CD8-positive, alpha-beta T cell (primary cell): ENCODE measurements at places on chromosomes 11 and 22.

DNA sequence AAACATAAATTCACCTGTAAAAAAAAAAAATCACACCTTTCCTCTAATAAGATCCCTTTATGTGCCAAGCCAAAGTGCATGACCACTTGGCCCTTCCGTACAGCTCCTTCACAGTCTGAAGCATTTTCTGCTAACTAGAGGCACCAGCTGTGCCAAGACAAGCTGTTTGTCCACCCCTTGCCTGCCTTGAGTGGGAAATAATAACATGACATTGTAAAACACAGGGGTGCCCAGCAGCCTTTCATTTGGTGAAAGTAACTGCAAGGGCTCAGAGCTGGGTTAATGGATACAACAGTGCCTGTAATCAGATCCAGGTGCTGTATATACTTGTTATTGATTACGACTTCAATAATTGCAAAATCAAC lies 59.2 kb downstream of the DDIAS start:
- DNase-seq, result no peak

GRCh38 chr11:70622091-70622490 lies 223.8 kb downstream of the CTTN start:
- DNase-seq, result no peak

- DNase-seq, result no peak
These were observed 820.5 kb downstream of the BRD1 start for GRCh38 chr22:49007013-49007653.

DNA sequence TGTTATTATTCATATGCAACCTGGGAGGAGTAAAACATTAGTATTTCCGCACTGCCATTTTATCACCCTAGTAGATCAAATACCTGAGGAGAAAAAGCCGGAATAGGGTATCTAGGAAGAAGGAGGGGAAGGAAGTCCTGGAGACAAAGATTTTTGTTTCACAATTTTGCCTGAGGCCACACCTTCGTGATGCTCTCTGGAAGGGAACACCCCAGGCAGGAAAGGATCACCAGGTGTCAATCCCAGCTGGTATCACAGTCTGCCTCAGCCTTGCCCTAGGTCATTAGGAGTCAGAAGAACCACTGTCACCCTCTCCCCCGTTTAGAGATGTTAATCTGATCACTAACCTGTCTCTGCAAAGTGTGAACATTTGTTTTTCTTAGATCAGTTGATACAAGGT lies 35.4 kb upstream of the IGSF9B start:
- no peak for DNase-seq

- no peak for DNase-seq
These were observed 1679.3 kb downstream of the LRRC4C start for GRCh38 chr11:39780131-39780530.

DNA sequence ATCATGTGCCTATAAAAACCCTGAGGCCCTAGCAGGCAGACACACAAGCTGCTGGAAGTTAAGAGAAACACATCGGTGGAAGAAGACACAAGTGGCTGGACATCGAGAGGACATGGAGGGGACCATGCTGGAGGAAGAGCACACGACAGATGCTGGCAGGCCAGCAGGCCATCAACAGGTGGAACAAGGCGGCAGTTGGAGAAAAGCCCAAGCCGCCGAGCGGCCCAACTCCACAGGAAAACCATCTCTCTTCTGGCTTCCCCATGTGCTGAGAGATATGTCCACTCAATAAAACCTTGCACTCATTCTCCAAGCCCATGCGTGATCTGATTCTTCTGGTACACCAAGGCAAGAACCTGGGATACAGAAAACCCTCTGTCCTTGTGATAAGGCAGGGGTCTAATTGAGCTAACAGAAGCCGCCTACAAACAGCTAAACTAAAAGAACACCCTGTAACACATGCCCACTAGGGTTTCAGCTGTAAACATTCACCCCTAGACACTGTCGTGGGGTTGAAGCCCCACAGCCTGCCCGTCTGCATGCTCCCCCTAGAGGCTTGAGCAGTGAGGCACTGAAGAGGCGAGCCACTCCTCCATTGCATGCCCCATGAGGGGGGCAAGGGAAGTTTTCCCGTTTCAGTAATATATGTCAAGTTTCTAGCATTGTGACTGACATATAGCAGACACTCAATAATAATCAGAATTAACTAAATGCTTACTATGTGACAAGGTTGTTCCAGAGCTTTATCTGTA lies 39.0 kb upstream of the MMP20 start:
- DNase-seq, result no peak

DNA sequence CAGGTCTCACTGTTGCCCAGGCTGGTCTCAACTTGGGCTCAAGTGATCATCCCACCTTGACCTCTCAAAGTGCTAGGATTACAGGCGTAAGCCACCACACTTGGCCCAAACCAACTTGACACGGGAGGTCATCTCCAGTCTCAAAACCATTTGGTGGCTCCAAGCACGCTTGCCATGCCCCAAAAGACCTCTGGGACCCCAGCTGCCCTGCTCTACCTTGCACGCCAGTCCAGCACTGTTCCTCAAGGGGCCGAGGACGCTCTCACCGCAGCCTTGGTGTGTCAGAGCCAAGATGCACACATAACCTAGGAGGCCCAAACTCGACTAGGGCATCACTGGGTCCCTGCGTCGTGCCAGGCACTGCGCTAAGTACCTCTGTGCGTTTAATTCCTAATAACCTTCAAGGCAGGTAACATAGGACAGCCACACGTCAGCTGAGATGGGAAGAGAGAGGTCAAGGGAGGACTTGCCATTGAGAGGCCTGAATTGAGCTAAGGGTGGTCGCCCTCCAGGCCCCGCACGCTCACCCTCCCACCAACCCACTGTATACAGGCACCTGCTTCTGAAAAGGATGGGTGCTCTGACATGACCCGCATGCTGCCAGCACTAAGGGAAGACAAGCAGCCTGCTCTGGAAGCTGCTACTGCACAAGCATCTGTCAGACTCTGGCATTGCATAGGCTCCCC lies 4.6 kb upstream of the GAS2L1 start:
- DNase-seq, result no peak
